Trophoblast cell (in vitro differentiated cells and primary cell): ENCODE measurements at places on chromosomes 2 and 18.

- H3K4me3 ChIP-seq, result no peak overlapping the region
- H3K4me1 ChIP-seq, result no peaks in the 10 kb centered on the region
- H3K27ac ChIP-seq, result no peak overlapping the region
- no peak for DNase-seq
These were observed 367.1 kb downstream of the GPD2 start for GRCh38 chr2:156803243-156803642.

DNA sequence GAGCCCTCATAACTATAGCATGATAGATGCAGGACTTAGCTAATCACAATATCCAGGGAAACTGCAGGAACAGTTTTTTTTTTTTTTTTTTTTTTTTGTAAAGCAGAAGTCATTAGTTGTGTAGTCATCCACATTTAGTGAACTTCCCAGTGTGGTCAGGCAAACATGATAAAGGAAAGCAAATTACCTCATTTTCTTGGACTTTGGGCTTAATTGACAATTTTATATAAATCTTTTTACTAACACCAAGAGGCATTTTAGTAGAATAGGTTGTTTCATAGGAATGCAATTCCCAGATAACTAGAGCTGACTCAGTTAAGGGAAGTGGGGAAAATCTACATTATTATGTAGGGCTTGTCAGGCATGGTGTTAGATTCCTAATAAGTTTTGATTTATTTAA lies 142.7 kb upstream of the GCFC2 start:
- no peaks in the 10 kb centered on the region for H3K36me3 ChIP-seq
- no peak overlapping the region for H3K27ac ChIP-seq
- no peak overlapping the region for H3K4me3 ChIP-seq
- H3K27me3 ChIP-seq, result no peaks in the 10 kb centered on the region

- no peaks in the 10 kb centered on the region for H3K27me3 ChIP-seq
- no peaks in the 10 kb centered on the region for H3K36me3 ChIP-seq
- DNase-seq, result no peak
- H3K4me3 ChIP-seq, result no peak overlapping the region
- H3K27ac ChIP-seq, result no peak overlapping the region
- no peaks in the 10 kb centered on the region for H3K4me1 ChIP-seq
These were observed 162.6 kb upstream of the TWIST2 start for GRCh38 chr2:238685327-238685709.

DNA sequence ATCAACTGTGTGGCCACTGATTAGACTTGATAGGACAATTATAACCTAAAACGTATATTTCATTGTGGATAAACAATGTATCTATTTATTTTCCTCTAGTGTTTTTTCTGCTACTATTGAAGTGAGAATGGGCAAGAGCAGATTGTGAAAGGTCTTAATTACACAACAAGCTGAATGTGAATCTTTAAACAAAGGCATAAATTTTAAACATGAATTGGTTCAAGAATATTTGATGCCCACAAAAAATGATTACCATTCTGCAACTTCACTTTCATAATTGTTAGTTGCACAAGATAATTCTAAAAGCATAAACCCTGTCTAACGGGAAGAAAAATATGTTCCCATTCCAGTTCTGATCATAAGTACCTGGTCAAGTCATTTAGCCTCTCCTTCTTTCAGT lies 285.6 kb downstream of the GULP1 start:
- H3K4me1 ChIP-seq, result no peaks in the 10 kb centered on the region
- no peak overlapping the region for H3K27ac ChIP-seq
- H3K4me3 ChIP-seq, result no peak overlapping the region
- no peaks in the 10 kb centered on the region for H3K36me3 ChIP-seq
- DNase-seq, result peak; percentile 41

DNA sequence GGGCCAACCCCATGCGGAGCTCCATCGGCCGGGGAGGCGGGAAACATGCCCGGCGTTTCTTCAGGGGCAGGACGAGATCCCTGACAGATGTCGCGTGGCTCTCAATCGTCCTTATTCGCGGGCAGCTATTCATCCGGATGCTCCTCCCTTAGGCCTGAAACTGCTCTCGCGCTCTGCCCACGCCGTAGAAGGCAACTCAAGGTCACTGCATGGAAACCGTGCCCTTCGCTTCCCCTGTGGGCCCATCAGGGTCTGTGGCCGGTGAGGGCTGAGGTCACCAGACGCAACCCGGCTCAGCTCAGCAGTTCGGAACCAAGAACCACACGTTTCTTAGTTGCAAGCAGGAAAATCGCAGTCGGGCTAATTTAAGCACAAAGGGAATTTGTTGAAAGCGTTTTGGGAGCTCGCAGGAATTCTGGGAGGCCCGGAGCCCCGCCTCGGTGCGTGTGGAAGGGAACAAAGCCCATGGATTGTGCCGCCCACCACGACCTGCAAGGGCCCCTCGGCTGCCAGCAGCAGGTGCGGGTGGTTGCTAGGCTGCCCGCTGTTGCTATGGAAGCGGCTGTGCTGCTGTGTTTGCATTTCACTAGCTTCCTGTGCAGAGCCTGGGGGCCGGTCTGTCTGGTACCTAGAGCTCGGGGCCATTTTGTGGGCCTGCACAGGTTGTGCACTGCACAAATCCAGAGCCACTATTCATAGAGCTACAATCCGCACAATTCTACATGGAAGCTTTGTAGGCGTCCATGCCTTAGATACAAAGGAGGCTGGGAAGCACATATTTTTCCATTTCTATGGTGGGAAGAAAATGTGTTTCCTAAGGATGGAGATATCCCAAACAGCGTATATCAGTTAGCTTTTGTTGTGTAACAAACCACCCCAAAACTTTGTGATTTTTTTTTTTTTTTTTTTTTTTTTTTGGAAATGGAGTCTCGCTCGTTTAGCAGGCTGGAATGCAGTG lies 6.0 kb upstream of the ALLC start:
- peak; percentile 8 for DNase-seq
- H3K27ac ChIP-seq, result no peak overlapping the region
- no peaks in the 10 kb centered on the region for H3K4me1 ChIP-seq
- no peaks in the 10 kb centered on the region for H3K36me3 ChIP-seq

- no peak overlapping the region for H3K27ac ChIP-seq
- H3K4me1 ChIP-seq, result peaks cover 7% of the 10 kb centered on the region
- peaks cover 3% of the 10 kb centered on the region for H3K27me3 ChIP-seq
- H3K36me3 ChIP-seq, result no peaks in the 10 kb centered on the region
These were observed 1.4 kb upstream of the MBP start for GRCh38 chr18:77133835-77134496.

- no peak for DNase-seq
- no peak overlapping the region for H3K27ac ChIP-seq
- no peaks in the 10 kb centered on the region for H3K36me3 ChIP-seq
- H3K4me3 ChIP-seq, result no peak overlapping the region
These were observed 11.8 kb downstream of the CHRNA1 start for GRCh38 chr2:174752403-174753037.

DNA sequence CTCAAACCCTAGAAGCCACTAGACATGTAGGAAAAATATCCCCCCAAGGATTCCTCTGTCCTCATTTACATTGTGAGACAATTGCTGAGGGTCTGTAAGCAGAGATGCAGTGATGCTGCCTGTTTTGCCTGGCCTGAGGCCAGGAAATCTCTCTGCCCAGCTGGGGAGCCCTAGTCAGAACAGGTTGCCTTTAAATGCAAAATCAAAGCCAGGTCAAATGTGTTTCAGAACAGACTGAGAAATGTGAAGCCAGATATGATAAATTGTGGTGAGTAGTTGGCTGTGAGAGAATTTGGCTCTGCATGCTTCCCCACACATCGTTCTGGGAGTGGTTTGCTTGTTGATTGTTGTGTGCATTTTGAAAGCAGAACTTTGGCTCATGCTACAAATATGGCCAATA lies 38.4 kb upstream of the NXPH2 start:
- no peaks in the 10 kb centered on the region for H3K27me3 ChIP-seq
- DNase-seq, result no peak
- peak overlapping the region; percentile 14 for H3K27ac ChIP-seq

- no peak overlapping the region for H3K4me3 ChIP-seq
- no peaks in the 10 kb centered on the region for H3K36me3 ChIP-seq
- DNase-seq, result no peak
- H3K27ac ChIP-seq, result no peak overlapping the region
These were observed 10.0 kb upstream of the KIDINS220 start for GRCh38 chr2:8847400-8847799.

- H3K4me3 ChIP-seq, result no peak overlapping the region
- H3K27me3 ChIP-seq, result no peaks in the 10 kb centered on the region
- H3K36me3 ChIP-seq, result no peaks in the 10 kb centered on the region
These were observed 201.8 kb downstream of the ZFP36L2 start for GRCh38 chr2:43024515-43025011.

GRCh38 chr2:218988650-218989049 lies 3.7 kb upstream of the FEV start:
- peaks cover 5% of the 10 kb centered on the region for H3K4me1 ChIP-seq
- no peak for DNase-seq
- no peak overlapping the region for H3K4me3 ChIP-seq
- no peak overlapping the region for H3K27ac ChIP-seq
- no peaks in the 10 kb centered on the region for H3K36me3 ChIP-seq
- H3K27me3 ChIP-seq, result peaks cover 92% of the 10 kb centered on the region

DNA sequence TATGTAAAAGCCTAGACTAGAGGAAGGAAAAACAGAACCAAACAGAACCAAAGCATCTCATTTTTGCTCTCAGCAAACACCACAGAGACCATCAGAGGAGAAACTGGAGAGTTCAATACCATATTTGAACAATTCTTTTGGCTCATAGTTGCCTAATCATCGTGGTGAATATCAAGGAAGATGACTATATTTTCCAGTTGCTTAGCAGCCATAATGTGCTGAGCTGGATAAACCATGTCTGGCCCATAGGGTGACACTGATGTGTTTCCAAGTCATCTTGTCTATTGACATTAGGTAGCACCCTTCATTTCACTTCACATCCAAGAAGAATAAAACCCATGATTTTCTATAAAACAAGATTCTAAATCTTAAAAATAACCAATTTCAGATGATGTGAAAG lies 5.9 kb upstream of the XRCC5 start:
- H3K4me1 ChIP-seq, result peaks cover 7% of the 10 kb centered on the region
- H3K27me3 ChIP-seq, result no peaks in the 10 kb centered on the region
- no peaks in the 10 kb centered on the region for H3K36me3 ChIP-seq
- H3K27ac ChIP-seq, result no peak overlapping the region

- H3K27ac ChIP-seq, result no peak overlapping the region
- H3K27me3 ChIP-seq, result no peaks in the 10 kb centered on the region
- DNase-seq, result no peak
- no peaks in the 10 kb centered on the region for H3K36me3 ChIP-seq
These were observed 49.2 kb downstream of the CELF4 start for GRCh38 chr18:37516361-37516853.

DNA sequence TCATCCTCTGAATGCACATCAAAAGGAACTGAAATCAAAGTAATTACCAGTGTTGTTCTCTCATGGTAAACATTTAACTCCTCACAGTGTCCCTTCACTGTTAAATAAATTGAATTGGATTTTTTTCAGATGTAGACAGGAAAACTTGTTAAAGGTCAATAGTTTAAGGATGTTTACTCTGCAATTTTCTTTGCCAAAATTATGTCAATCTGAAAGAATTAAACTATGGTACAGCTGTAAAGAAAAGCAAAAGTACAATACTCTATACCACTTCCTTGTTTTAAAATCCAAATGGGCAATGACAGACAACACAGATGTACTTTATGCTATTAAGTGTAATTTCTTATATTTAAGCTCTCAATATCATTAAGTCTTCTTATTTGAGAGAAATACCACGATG lies 153.2 kb downstream of the WDPCP start:
- DNase-seq, result no peak
- no peaks in the 10 kb centered on the region for H3K27me3 ChIP-seq
- H3K36me3 ChIP-seq, result no peaks in the 10 kb centered on the region
- no peaks in the 10 kb centered on the region for H3K4me1 ChIP-seq
- no peak overlapping the region for H3K27ac ChIP-seq

- H3K4me3 ChIP-seq, result no peak overlapping the region
- H3K36me3 ChIP-seq, result peaks cover 19% of the 10 kb centered on the region
- no peak for DNase-seq
These were observed 86.9 kb upstream of the EML6 start for GRCh38 chr2:54636415-54637139.

DNA sequence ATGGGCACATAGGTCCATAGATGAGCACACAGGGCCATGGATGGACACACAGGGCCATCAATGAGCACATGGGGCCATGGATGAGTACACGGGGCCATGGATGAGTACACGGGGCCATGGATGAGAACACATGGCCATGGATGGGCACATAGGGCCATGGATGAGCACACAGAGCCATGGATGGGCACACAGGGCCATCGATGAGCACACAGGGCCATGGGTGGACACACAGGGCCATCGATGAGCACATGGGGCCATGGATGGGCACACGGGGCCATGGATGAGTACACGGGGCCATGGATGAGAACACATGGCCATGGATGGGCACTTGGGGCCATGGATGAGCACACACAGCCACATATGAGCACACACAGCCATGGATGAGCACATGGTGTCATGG lies 192.6 kb upstream of the HDAC4 start:
- no peaks in the 10 kb centered on the region for H3K36me3 ChIP-seq
- DNase-seq, result no peak
- no peaks in the 10 kb centered on the region for H3K27me3 ChIP-seq

DNA sequence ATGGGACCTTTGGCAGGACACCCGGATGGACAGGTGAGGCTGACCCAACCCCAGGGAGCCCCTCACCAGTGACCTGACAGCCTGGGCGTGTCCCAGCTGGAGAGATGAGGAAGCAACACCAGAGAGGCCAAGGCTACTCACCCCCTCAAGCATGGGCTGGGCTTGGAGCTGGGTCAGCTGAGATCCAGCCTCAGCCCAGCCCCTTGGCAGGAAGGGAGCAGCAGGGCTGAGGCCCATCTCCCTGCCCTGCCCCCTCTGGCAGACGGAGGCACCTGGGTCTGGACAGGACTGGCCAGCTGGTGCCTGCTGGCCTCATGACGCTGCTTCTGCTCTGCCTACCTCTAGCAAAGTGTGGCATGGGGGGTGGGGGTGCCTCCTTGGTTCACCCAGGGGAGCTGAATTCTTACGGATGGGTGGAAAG lies 37.8 kb downstream of the HS6ST1 start:
- peaks cover 10% of the 10 kb centered on the region for H3K36me3 ChIP-seq
- DNase-seq, result no peak
- H3K27me3 ChIP-seq, result no peaks in the 10 kb centered on the region
- no peak overlapping the region for H3K27ac ChIP-seq
- peaks cover 12% of the 10 kb centered on the region for H3K4me1 ChIP-seq

- DNase-seq, result no peak
- H3K36me3 ChIP-seq, result no peaks in the 10 kb centered on the region
- H3K27ac ChIP-seq, result no peak overlapping the region
- H3K4me3 ChIP-seq, result no peak overlapping the region
These were observed 628 bp downstream of the OTOS start for GRCh38 chr2:240139666-240140393.

DNA sequence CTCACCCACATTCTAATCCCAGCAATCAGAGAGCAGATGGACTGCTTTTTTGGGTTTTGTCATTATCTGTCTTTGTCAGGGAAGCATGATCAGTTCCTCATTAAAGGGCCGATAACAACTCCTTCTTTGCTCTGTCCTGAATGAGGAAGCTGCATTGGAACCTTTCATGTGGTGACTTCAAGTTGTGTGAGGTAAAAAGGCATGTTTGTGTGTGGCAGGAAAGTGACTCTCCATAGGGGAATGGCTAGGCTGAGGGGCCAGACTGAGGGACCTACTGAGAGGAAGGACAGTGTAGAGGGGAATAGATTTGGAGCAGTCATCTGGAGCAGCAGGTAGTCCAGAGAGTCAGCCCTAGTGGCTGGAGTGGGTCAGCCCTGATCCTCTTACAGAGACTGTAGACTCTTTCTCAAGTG lies 23.6 kb upstream of the LRRTM1 start:
- no peaks in the 10 kb centered on the region for H3K36me3 ChIP-seq
- no peak overlapping the region for H3K4me3 ChIP-seq
- no peak for DNase-seq

- DNase-seq, result no peak
- no peaks in the 10 kb centered on the region for H3K27me3 ChIP-seq
- no peak overlapping the region for H3K27ac ChIP-seq
These were observed 585.7 kb upstream of the GCFC2 start for GRCh38 chr2:76296438-76296837.
